H1 (cell line): ENCODE measurements at places on chromosomes 12 and 14. TPM values are rescaled to one million over a fixed set of nuclear protein-coding genes. Genes with fewer than 3 reads are reported as not detected.

DNA sequence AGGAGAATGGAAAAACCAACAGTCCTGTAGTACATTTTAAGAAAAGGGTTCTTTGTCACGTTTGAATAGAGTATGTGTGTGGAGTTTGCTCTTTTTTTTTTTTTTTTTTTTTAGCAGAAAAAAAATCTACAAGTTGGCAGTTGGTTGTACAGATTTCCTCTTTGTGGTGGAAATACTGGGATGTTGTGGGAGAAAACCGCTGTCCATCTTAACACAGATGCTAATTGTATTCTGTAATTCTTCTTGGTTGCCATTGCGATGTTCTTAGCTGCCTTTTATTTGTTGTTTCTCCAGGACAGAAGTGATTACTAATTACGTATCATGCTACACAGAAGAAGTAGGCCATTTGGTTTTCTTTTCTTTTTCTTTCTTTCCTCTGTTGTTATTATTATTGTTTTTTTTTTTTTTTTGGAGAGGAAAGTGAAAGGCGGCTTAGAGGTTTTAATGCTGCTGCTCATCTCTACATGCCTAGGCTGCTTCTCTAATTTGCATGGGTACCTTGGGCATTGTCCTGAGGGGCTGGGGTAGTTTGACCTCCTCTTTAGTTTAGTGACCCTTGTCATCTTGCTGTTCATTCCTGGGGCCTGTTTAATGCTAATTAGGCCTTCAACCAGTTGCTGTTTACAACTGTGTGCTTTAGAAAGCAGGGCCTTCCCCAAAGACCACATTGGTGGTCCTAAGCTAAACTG is 94.7 kb downstream of the TMTC2 start:
- H3K4me1 ChIP-seq = no peaks in the 10 kb centered on the region
- H3K4me3 ChIP-seq = peak overlapping the region; percentile 23; the same call in 1 of the 2 replicates
- no peaks in the 10 kb centered on the region for H3K27me3 ChIP-seq

- no peaks in the 10 kb centered on the region for H3K36me3 ChIP-seq
- no peaks in the 10 kb centered on the region for H3K4me1 ChIP-seq
- H3K4me3 ChIP-seq = no peak overlapping the region
- H3K27ac ChIP-seq = no peak overlapping the region
Measured at GRCh38 chr14:60067882-60068281, 23.8 kb upstream of the PCNX4 start.

DNA sequence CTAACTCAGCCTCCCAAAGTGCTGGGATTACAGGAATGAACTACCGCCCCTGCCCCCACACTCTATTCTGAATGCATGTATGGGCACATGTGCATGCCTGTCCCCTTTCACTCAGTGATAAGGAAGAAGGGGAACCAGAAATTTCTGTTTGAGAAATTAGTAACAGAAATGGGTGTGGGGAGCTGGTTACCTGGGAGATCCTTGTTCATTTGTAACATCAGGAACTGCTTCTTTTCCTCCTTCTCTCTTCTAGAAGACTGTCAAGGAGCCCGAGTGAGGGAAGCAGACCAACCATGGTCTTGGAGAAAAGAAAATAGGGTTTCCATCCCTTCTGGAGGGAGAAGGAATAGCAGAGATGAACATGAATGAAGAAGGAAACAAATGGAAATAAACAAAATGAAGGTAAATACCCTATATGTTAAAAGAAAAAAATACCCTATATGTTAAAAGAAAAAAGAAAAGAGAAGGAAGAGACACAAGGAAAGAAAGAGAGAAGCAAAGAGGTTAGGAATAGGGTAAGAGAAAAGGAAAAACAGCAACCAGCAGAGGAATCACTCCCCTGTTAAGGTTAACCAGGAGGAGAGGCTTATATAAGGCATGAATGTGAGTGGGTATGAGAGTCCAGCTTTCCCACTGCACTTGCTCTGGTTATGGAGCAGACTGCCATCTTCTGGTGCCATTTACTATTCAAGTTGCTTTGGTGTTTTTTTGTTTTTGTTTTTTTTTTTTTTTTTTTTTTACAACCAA is 3.3 kb downstream of the PPP1R3E start:
- H3K27ac ChIP-seq = no peak overlapping the region
- no peak overlapping the region for H3K4me3 ChIP-seq
- no peaks in the 10 kb centered on the region for H3K36me3 ChIP-seq
- no peaks in the 10 kb centered on the region for H3K4me1 ChIP-seq
- H3K27me3 ChIP-seq = peaks cover 50% of the 10 kb centered on the region
- no peak for DNase-seq

GRCh38 chr12:8609061-8609570 is 3.5 kb downstream of the AICDA start:
- H3K27ac ChIP-seq = no peak overlapping the region
- H3K4me3 ChIP-seq = no peak overlapping the region; the same call in 1 of the 2 replicates
- H3K27me3 ChIP-seq = no peaks in the 10 kb centered on the region
- no peak for DNase-seq
- H3K36me3 ChIP-seq = no peaks in the 10 kb centered on the region

The NTF3 gene
- total RNA-seq = 1.2 and 2.3 TPM in 2 replicates

The PZP gene
- not detected in 2 replicates for total RNA-seq
